ENCODE measurements at places on chromosomes 11 and 22. TPM values are rescaled to one million over a fixed set of nuclear protein-coding genes. Genes with fewer than 3 reads are reported as not detected.

Gene DDX6
- total RNA-seq: 263 TPM

Gene NXPE4
- total RNA-seq: not detected

Gene OR51I1
- total RNA-seq: not detected

Gene C22orf31
- not detected for total RNA-seq

Gene CD3G
- not detected for total RNA-seq

Gene EIF3M
- total RNA-seq: 234 TPM

Gene DEUP1
- not detected for total RNA-seq

Gene ALX4
- total RNA-seq: not detected

Gene GUCY1A2
- total RNA-seq: 0.07 TPM

Gene CDHR5
- total RNA-seq: not detected

Gene SYCE3
- not detected for total RNA-seq

Gene MPEG1
- total RNA-seq: 145 TPM

Gene GLYATL1
- total RNA-seq: not detected

Gene KCTD17
- total RNA-seq: 28.9 TPM

Gene NAALAD2
- total RNA-seq: not detected

Gene OR4C46
- not detected for total RNA-seq

Gene SHANK2
- total RNA-seq: 0.24 TPM

Gene DNAJB7
- not detected for total RNA-seq

Gene HSPB2
- not detected for total RNA-seq

Gene C11orf86
- total RNA-seq: not detected

Gene FAM111B
- total RNA-seq: 48.0 TPM

Gene MAP6
- 0.40 TPM for total RNA-seq

Gene INSC
- not detected for total RNA-seq

Gene PHLDA2
- total RNA-seq: 0.42 TPM

Gene SLC36A4
- total RNA-seq: 14.9 TPM

Gene TMPRSS13
- 3.4 TPM for total RNA-seq

Gene SPCS2
- 138 TPM for total RNA-seq

All from activated B cell treated with CpG ODN at 0.5 μM for 24 hours (primary cell).